ENCODE measurements at places on chromosomes 5 and 9. TPM values are rescaled to one million over a fixed set of nuclear protein-coding genes. Genes with fewer than 3 reads are reported as not detected.

EQTN gene
- total RNA-seq = not detected

C5 gene
- total RNA-seq = 25.3 TPM

ADRB2 gene
- total RNA-seq = 7.2 TPM

OR1J2 gene
- total RNA-seq = not detected

PCSK1 gene
- total RNA-seq = 0.42 TPM

SNX24 gene
- 53.4 TPM for total RNA-seq

GRCh38 chr5:54360089-54360488 lies 49.7 kb upstream of the ARL15 start:
- no peak for DNase-seq

DNA sequence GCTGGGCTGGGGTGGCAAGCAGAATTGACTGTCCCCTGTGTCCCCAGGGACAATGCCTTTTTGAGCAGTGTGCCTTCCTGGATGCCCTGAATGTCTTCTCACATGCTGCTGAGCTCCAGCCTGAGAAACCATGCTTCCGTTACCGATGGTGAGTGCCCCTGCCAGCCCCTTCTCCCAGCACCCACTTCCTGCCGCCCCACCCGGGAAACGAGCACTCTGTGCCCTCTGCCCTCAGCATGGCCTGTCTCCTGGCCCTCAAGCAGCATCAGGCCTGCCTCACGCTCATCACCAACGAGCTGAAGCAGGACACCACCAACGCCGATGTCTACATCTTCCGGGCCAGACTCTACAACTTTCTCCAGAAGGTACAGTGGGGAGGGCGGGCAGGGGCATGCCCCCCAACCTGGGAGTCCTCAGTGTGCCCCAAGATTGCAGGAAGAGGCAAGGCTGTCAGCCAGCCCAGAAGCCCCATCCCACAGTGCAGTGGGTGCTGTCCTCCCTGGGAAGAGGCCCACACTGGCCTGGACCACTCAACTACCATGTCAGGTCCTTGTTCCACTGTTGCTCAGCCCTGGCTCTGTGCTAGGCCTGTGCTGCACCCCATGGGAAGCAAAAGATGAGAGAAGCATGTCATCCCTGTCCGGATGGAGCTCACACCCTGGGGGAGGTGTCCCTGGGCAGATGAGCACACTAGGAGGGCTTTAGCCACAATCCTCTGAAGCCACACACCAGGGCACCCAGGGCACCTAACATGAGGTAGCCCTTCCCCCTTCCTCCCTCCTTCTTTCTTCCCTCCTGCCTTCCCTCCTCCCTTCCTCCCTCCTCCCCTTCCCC lies 4.4 kb downstream of the TTC16 start:
- no peak for DNase-seq

DNA sequence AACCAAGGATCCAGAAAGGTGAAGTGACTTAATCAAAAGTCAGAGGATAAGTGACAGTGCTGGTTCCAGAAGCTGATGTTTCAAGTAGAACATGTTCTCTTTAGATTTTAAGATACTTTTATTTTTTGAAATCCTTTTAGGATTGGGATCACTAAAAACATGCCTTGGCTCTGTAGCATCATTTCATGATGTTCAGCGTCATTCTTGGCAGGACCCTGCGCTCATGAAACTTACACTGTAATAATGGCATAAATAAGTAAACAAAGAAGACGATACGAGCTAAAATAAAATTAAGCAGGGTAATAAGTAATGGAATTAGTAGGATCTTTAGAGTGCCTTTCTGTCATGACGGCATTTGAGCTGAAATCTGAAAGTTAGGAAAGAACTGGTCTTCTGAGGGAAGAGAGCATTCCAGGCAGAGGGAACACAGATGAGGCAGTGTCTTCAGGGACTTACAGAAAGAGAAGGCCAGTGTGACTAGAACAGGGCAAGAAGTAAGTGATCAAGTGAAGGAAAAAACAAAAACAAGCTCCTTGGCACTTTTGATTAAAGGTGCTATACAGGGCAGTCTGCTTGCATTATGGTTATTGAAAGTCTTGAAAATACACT lies 19.9 kb downstream of the CTNNA1 start:
- DNase-seq = no peak

DNA sequence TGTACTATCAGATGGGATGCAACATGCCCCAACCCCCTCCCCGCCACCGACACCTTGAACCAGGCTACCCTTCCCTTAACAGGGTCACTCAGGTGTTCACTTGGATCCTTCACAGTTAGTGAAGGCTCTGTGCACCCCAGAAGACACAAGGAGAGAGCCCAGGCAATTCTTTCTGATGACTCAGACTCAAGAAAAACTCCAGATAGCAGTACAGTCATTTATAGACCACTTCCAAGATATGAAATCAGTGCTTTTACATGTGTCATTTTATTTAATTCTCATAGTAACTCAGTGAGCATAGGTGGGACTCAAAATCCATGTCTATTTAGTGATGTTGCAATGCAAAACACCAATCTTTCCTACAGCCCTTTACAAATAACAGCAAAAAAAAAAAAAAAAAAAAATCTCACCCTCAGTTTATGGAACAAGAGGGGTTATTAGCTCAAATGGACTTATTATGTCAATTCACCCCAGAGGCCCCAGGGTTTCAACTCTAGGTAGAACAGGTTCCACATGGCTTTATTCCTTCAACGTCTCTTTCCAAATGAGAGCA lies 71.9 kb downstream of the FOXD1 start:
- DNase-seq = no peak

DNA sequence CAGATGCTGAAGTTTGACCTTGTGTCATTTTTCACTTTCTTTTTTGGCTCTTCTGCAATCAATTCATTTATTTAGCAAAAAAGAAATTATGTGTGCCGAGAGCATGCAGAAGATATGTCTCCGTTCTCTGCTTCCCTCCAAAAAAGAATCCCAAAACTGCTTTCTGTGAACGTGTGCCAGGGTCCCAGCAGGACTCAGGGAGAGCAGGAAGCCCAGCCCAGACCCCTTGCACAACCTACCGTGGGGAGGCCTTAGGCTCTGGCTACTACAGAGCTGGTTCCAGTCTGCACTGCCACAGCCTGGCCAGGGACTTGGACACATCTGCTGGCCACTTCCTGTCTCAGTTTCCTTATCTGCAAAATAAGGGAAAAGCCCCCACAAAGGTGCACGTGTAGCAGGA lies 2.4 kb downstream of the FGFR4 start:
- no peak for DNase-seq

- no peak for DNase-seq
These were observed 52.4 kb upstream of the SYNPO start for GRCh38 chr5:150587856-150588595.

- no peak for DNase-seq
These were observed 98.6 kb downstream of the OSTF1 start for GRCh38 chr9:75186767-75187380.

- DNase-seq = no peak
These were observed 16.4 kb downstream of the SMC2 start for GRCh38 chr9:104110509-104110908.

DNA sequence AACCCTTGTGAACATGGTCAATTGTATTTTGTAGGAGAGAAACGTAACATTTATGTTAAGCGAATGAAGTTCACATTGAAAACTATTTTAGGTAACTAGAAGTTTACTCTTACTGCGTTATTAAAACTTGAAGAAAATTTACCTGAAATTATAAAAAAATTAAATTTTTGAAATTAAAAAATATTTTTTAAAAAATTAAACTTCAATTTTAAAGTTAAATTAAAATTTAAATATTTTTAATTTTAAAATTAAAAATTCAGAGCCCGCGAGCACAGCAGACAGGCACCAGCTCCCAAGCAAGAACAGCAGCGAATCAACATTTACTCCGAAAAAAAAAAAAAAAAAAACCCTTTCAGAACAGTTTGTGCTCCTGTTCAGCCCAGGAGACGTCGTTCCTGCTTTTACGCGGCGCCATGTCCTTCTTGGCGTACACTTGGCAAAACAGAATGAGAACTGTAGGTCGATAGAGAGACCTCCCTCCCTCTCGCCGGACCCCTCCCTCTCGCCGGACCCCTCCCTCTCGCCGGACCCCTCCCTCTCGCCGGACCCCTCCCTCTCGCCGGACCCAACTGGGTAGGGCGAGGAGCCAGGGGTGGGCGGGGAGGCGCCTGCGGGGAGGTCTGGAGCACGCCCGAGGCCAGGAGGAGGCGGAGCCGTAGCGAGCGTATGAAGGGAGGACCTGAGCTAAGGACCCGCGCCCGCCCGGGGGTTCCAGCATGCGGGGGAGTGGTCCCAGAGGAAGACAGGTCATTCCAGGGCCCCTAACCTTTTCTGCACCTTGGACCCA lies 235.8 kb downstream of the ROR2 start:
- DNase-seq = no peak

DNA sequence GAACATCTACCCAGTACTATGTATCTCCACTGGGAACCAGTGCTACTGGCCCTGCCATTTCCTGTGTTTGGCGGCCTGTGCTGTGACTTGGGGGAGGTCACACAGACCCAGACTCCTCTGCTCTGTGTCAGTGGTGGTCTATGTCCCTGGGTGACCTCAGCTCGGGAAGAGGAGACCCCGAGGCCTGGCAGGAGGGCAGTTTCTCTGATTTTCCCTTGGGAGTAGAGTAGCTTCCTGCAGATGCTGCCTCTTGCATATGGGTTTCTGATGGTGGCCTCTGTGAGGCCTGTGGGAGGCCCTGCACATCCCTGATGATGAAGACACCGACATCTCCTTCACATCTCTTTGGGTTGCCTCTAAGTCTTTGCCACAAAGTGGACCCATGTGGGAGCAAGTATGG lies 13.0 kb upstream of the SMIM32 start:
- DNase-seq = no peak

DNA sequence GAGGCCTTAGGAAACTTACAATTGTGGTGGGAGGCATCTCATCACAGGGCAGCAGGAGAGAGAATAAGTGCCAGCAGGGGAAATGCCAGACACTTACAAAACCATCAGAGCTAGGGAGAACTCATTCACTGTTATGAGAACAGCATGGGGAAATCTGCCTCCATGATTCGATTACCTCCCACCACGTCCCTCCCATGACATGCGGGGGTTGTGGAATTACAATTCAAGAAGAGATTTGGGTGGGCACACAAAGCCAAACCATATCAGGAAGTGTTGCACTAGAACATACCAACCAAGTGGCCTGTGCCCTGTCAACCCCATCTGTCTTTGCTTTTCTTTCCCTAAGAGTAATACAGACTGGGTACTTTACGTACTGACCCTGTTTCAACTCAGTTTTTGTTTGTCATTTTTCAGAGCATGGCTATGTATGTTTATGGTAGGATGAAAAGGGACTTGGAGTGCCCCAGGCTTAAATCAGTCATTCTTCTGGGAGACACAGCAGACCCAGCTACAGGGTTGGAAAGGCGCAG lies 58.3 kb upstream of the TGFBR1 start:
- no peak for DNase-seq

- no peak for DNase-seq
These were observed 61.0 kb downstream of the STX17 start for GRCh38 chr9:99967457-99967856.

GRCh38 chr9:16561121-16561520 lies 309.3 kb downstream of the BNC2 start:
- no peak for DNase-seq

DNA sequence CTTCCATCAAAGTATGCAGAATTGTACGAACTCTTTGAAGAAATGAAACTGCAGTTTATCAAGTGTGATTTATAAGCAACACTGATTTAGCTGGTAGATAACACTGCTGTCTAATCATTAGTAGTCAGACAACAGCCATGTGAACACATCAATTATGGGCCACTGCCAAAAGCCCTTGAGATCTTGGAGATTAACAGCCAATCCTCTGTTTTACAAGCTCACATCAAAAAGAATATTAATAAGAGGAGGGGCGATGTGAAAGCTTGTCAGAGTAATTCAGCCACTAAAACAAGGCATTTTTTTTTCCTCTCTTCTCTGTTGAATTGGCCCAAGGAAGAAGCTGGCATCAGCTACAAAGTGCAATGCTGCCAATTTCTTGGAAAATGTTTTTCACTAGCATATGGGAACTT lies 28.1 kb downstream of the ZNF608 start:
- no peak for DNase-seq

DNA sequence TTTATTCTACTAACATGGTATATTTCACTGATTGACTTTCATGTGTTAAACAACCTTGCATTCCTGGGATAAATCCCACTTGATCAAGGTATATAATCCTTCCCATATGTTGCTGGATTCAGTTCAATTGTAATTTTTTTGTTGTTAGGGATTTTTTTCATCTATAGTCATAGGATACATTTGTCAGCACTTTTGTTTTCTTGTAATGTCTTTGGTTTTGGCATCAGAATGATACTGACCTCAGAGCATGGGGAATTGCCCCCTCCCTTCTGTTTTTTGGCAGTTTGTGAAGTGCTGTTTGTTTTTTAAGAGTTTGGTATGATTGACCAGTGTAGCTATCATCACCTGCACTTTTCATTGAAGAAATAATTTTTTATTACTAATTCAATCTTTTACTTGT lies 176.8 kb upstream of the RASEF start:
- no peak for DNase-seq

GRCh38 chr9:8826281-8826680 lies 1026.7 kb upstream of the DMAC1 start:
- no peak for DNase-seq

DNA sequence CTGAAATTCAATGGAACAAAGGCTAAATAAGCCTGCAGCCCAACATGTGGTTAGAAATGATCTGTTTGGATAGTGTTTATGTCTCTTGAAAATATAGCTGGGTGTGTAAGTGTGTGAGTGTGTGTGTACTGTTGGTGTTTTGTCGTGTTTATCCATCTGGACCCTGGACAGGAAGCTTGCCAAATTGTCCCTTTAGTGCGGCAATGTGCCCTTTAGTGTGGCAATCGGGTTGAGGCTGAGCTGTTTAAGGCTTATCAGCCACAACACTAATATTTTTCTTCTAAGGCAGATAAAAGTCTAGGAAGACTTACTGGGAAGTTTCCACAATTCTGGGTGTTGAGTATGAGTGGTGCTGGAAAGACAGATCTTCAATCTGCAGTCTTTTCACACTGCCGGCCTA lies 180.2 kb downstream of the YTHDC2 start:
- no peak for DNase-seq

GRCh38 chr5:167250996-167251395 lies 1040.4 kb upstream of the WWC1 start:
- no peak for DNase-seq

- no peak for DNase-seq
These were observed 182.3 kb upstream of the EFNA5 start for GRCh38 chr5:107853031-107853430.

DNA sequence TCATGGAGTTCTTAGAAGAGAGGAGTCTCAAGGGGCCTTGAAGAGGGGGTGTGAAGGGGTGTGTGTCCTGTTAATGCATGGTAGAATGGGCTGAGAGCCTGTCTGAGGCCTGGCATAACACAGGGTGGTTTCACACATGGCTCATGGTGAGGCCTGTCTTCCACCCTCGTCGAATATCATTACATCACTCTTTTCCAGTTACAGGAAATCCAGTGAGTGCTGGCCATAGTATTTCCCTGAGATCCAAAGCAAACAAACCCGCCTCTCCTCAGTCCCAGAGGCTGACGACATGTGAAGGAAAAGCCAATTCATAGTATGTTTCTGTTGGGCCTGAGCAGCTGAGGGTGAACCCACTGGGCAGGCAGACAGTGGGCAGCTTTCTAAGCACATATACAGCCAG lies 159.4 kb upstream of the NR3C1 start:
- no peak for DNase-seq

- no peak for DNase-seq
These were observed 11.5 kb upstream of the SLC31A2 start for GRCh38 chr9:113139225-113139829.

GRCh38 chr9:137454597-137455358 lies 4.4 kb downstream of the NSMF start:
- no peak for DNase-seq

Measured in tibial nerve (tissue), 4 donors.